ENCODE measurements at places on chromosomes 2 and 18.

GRCh38 chr2:102809291-102810189 is 47.7 kb downstream of the TMEM182 start:
- no peak for DNase-seq
- no peaks in the 10 kb centered on the region for H3K4me1 ChIP-seq
- no peak overlapping the region for H3K27ac ChIP-seq
- H3K4me3 ChIP-seq: no peak overlapping the region
- no peaks in the 10 kb centered on the region for H3K27me3 ChIP-seq
- no peaks in the 10 kb centered on the region for H3K36me3 ChIP-seq

GRCh38 chr2:174575124-174575776 is 22.4 kb downstream of the WIPF1 start:
- no peaks in the 10 kb centered on the region for H3K27me3 ChIP-seq
- no peak overlapping the region for H3K27ac ChIP-seq
- DNase-seq: no peak
- no peak overlapping the region for H3K4me3 ChIP-seq
- peaks cover 27% of the 10 kb centered on the region for H3K36me3 ChIP-seq

DNA sequence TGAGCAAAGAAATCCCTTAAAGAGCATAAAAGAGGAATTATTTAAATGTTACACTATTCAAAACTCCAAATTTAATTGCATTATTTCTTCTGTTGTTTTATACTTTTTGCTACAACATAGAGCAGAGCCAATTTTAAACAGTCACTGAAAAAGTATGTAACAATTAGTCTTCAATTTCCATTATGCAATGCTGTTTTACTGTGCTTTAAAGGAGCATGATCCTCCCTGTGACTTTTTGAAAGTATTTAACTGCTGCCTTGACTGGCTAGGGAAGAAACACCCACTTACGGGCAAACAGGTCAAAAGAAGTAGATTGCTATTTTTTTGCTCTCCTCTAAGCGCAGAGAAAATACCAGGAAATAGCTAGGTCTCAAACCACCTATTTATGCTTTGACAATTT is 217.4 kb upstream of the GCFC2 start:
- no peaks in the 10 kb centered on the region for H3K27me3 ChIP-seq
- H3K27ac ChIP-seq: no peak overlapping the region
- H3K4me1 ChIP-seq: no peaks in the 10 kb centered on the region
- H3K36me3 ChIP-seq: no peaks in the 10 kb centered on the region
- no peak overlapping the region for H3K4me3 ChIP-seq
- DNase-seq: no peak

DNA sequence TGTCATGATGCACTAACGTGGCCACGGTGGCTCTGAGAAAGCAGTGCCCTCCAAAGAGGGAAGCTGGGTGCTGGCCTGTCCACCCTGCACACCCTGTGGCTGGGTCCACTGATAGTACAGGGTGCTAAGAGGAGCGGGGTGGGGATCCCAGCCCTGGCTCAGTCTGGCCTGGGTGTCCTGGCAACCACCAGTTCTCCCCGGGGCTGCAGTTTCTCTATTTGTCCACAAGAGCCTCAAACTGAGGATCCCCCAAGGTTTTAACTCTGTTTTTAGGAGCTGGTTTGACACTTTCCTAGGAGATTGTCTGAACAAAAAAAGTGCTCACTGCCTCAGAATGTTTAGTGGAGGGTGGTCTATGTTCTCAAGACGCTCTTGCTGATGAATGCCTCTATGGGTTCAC is 29.0 kb downstream of the EDAR start:
- H3K4me1 ChIP-seq: no peaks in the 10 kb centered on the region
- H3K4me3 ChIP-seq: no peak overlapping the region
- no peaks in the 10 kb centered on the region for H3K27me3 ChIP-seq

DNA sequence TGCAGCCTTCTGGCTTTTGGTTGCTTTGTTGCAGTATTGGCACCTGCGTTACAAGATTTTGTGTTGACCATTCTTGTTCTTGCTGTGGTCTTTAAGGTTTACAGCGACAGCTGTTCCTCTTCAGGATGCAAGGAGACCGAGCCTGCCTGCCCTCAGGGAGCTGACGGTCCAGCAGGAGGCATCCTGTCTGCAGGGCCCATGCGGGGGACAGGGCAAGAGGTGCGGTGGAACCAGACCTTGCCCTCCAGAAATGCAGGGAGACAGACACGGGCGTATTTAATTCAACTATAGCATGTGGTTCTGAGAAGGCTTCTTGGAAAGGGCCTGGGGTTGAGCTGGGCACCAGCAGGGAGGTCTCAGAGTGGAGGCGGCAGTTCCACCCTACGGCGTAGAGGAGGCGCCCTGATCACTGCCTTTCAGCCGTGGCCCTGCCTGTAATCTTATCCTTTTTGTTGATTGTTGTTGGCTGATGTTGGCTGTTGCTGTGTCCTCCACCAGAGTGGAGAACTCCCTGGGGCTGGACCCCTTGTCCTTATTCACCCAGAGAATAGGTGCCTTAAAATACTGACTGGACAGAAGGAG is 71.7 kb downstream of the HPCAL1 start:
- no peak overlapping the region for H3K4me3 ChIP-seq
- H3K27ac ChIP-seq: no peak overlapping the region
- no peaks in the 10 kb centered on the region for H3K4me1 ChIP-seq
- DNase-seq: no peak
- no peaks in the 10 kb centered on the region for H3K27me3 ChIP-seq

GRCh38 chr2:12083713-12084419 is 337.4 kb downstream of the LPIN1 start:
- no peak overlapping the region for H3K27ac ChIP-seq
- H3K27me3 ChIP-seq: no peaks in the 10 kb centered on the region
- H3K36me3 ChIP-seq: no peaks in the 10 kb centered on the region
- H3K4me1 ChIP-seq: no peaks in the 10 kb centered on the region
- no peak for DNase-seq
- H3K4me3 ChIP-seq: no peak overlapping the region

DNA sequence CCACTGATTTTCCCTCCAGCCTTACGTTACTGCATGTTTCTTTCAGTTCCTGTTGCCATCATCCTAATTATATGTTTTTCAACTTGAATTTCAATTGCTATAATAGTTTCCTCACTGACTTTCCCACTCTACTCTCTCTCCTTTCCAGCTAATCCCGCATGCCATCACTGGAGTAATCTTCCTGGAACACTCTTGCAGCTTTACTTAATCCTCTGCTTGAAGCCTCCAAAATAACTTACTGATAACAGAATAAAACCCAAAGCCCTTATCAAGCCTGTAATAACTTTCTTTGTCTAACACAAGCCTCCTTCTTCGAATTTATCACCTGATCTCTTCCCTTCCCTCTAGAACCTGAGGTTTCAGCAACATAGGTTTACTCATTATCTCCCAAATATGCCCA is 237.3 kb downstream of the LTBP1 start:
- no peak for DNase-seq
- no peak overlapping the region for H3K4me3 ChIP-seq
- H3K36me3 ChIP-seq: no peaks in the 10 kb centered on the region
- no peaks in the 10 kb centered on the region for H3K4me1 ChIP-seq

- H3K4me1 ChIP-seq: no peaks in the 10 kb centered on the region
- no peak for DNase-seq
- no peaks in the 10 kb centered on the region for H3K36me3 ChIP-seq
- no peaks in the 10 kb centered on the region for H3K27me3 ChIP-seq
Measured at GRCh38 chr18:80000877-80001276, 12.5 kb upstream of the TXNL4A start.

- H3K4me3 ChIP-seq: no peak overlapping the region
- no peaks in the 10 kb centered on the region for H3K36me3 ChIP-seq
- no peaks in the 10 kb centered on the region for H3K4me1 ChIP-seq
- H3K27ac ChIP-seq: peak overlapping the region; percentile 93
- DNase-seq: no peak
Measured at GRCh38 chr2:102241616-102242305, 54.9 kb downstream of the IL1RL2 start.

GRCh38 chr2:135785032-135785431 is 43.4 kb downstream of the UBXN4 start:
- H3K36me3 ChIP-seq: peaks cover 51% of the 10 kb centered on the region
- no peak overlapping the region for H3K27ac ChIP-seq
- no peak for DNase-seq
- no peaks in the 10 kb centered on the region for H3K27me3 ChIP-seq
- no peaks in the 10 kb centered on the region for H3K4me1 ChIP-seq

All from adrenal gland (tissue), 19 donors.